HCT116 (cell line): ENCODE measurements at places on chromosomes 6 and 20.

- no peak for DNase-seq
- no peaks in the 10 kb centered on the region for H3K4me1 ChIP-seq
- H3K27ac ChIP-seq: no peak overlapping the region
- no peaks in the 10 kb centered on the region for H3K36me3 ChIP-seq
- H3K27me3 ChIP-seq: peaks cover 80% of the 10 kb centered on the region
These were observed 100.3 kb downstream of the EDN3 start for GRCh38 chr20:59400708-59401107.

DNA sequence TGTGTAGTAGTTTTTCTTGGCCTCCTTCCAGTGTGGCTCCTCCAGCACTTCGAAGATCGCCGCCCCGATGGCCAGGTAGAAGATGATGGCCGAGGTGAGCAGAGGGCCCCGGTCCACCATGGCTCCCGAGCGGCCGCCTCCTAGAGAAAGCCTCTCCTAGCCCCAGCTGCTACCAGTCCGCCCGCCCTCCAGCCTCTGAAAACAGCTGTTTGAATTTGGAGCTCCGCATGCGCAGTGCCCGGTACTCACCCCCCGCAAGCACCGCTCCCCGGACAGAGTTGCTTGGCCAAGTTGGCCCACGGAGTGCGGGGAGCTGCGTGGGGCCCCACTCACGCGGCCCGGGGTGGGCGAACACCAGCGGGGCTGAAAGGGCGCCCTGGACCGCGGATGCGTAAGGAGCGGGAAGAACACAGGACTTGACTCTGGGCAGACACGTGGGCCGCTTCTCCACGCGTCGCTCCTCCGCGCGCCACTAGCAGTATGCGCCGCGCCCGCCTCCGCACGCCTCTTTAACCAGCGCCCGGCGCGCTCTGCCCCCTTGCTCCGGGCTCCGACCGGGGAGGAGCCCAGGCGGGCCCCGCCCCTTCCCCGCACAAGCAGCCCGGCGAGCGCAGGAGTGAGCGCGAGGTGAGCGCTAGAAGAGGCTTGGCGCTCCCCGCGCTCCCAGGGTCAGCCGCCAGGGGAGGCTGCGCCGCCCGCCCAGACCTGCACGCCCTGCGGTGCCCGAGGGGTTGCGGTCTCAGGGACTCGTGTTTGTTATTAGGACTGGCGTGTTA lies at the start of gene KCNK5:
Gene KCNK5 (minus strand): TSS at position 484 of the 776 bp plus-strand sequence. CDS start 364 bp downstream, at position 120.
- peak; percentile 73 for DNase-seq
- peaks cover 9% of the 10 kb centered on the region; the same call in 1 of the 2 replicates for H3K4me1 ChIP-seq
- no peaks in the 10 kb centered on the region for H3K36me3 ChIP-seq
- peak within 1 kb of the TSS; percentile 75 for H3K4me3 ChIP-seq
- no peaks in the 10 kb centered on the region for H3K27me3 ChIP-seq

DNA sequence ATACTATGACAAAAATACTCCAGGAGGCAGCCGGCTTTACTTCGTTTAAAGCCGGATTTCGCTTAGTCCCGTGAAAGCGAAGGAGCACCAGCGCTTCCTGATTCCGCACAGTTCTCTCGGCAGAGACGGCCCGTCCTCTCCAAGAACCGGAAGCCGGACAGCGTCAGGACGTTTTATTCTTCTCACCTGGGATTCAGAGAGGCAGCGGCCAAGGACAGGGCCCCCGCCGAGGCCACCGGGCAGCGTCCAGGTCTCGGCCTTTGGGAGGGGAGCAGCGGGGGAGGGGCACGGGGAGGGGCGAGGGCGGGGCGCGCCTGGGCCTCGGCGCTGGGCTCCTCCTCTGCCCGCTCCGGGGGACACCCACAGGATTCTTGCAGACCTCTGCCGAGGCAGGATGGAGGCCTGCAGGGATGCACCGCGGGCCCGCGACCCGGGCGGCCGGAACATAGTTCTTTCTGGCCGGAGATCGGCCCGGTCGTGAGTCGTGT lies 2.8 kb upstream of the DIDO1 start:
- no peak for DNase-seq
- no peaks in the 10 kb centered on the region for H3K27me3 ChIP-seq
- no peak overlapping the region for H3K4me3 ChIP-seq
- 0 out of 2 replicates have a peak, but pooled peaks cover 5% of the 10 kb centered on the region for H3K36me3 ChIP-seq
- H3K4me1 ChIP-seq: peaks cover 19% of the 10 kb centered on the region

DNA sequence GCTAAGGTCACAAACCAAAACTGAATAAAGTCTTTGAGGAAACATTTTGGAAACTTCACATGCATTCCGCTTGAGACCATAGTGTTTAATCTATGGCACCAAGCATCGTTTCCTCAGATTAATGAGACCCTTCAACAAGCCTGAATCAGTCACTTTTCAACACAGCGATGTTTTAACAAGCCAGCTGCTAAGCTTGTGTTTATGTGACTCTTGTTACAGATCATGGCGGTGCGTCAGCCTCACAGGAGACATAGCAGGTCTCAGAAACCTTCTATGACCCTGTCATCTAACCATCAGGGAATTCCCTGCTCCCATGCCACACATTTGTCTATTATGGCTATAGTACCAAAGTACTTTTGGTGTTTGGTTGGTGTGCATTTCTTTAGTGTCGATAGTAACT lies 57.2 kb downstream of the MTFR2 start:
- H3K4me3 ChIP-seq: no peak overlapping the region
- no peaks in the 10 kb centered on the region for H3K36me3 ChIP-seq
- H3K4me1 ChIP-seq: no peaks in the 10 kb centered on the region

DNA sequence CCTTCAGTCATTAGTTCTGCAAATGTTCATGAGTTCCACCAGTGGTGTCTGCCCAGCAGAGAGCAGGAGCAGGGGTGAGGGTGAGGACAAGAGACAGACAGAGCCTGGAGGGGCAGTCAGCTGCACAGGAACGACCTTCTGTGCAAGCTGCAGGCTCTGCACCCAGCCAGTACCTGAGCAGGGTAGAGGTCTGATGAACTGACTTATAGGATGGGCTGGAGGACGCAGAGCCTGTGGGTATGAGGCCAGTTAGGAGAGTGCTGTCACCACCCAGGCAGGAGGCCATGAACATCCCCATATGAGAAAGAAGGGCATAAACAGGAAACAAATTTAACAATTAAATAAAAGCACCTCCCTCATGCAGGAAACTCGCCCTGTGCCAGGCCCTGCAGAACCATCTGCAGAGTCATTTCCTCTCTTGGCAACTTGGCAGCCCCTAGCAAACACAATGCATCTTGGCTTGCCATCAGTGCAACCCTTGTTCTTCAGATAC lies 17.9 kb downstream of the C6orf15 start:
- no peak overlapping the region for H3K27ac ChIP-seq
- no peaks in the 10 kb centered on the region for H3K36me3 ChIP-seq
- DNase-seq: no peak
- no peak overlapping the region for H3K4me3 ChIP-seq

- H3K36me3 ChIP-seq: no peaks in the 10 kb centered on the region
- peaks cover 18% of the 10 kb centered on the region; the same call in 1 of the 2 replicates for H3K27me3 ChIP-seq
These were observed 947.1 kb downstream of the TFAP2A start for GRCh38 chr6:9467741-9468140.

DNA sequence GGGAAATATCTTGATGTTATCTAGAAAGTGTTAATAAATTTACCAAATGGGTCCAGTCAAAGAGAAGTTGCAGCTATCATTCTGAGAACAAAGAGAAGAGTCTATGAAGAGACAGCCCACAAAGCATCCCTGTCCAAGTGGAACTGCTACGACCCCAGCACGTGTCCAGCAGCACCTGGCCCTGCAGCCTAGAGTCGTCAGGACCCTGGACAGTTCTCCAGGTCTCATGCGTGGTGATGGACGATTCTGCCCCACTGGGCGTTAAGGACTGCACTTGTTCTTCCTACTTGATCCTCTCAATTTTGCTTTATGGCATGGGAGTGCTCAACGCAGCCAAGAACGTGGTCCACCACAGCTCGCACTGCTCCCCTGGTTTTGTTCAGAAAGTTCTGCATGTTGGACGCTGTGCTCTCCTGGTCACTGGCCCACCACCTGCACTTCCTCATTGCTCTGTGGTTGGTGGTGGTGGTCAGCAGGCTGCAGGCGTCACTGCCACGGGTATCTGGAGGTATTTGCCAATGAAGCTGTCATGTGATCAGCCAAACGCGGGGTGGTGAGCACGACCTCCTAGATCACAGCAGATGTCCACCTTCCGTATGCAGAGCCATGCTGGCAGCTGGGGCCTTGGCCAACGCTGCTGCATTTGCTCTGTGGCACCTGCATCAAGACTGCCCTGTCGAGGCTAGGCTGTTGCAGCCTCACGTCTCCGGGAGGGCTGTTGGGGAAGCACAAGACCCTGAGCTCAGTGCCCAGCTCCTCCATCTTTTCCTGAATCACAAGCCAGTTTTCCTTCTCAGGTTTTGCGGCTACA lies 356.4 kb downstream of the CDH4 start:
- no peak overlapping the region for H3K4me3 ChIP-seq
- H3K27me3 ChIP-seq: peaks cover 15% of the 10 kb centered on the region
- no peak overlapping the region for H3K27ac ChIP-seq
- no peaks in the 10 kb centered on the region for H3K4me1 ChIP-seq
- H3K36me3 ChIP-seq: no peaks in the 10 kb centered on the region

GRCh38 chr6:155444120-155444917 lies 11.3 kb downstream of the NOX3 start:
- H3K27ac ChIP-seq: no peak overlapping the region
- no peaks in the 10 kb centered on the region for H3K36me3 ChIP-seq
- DNase-seq: peak; percentile 63
- H3K4me3 ChIP-seq: no peak overlapping the region
- no peaks in the 10 kb centered on the region for H3K27me3 ChIP-seq

DNA sequence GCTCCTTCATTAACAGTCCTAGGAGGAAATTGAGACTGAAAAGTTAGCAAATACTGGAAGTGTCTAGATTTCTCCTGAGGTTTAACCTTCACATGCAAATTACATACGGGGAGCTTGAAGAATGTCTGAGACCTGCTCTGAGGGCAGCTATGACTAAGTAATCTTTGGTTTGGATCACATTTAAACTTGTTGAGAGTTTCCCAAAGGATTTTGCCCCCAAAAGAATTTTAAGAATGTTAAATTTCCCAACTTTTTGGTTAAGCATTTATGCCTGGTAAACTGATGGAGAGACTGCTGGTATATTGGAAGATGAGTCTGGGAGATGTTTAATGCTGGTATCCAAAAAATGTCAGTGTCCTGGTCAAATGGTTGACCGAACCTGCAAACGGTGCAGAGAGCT lies 97.0 kb downstream of the RREB1 start:
- H3K4me1 ChIP-seq: no peaks in the 10 kb centered on the region; the same call in 1 of the 2 replicates
- no peak for DNase-seq
- no peaks in the 10 kb centered on the region for H3K36me3 ChIP-seq
- H3K27ac ChIP-seq: no peak overlapping the region
- H3K4me3 ChIP-seq: no peak overlapping the region
- no peaks in the 10 kb centered on the region for H3K27me3 ChIP-seq
